ENCODE measurements at places on chromosomes 13 and 19.

DNA sequence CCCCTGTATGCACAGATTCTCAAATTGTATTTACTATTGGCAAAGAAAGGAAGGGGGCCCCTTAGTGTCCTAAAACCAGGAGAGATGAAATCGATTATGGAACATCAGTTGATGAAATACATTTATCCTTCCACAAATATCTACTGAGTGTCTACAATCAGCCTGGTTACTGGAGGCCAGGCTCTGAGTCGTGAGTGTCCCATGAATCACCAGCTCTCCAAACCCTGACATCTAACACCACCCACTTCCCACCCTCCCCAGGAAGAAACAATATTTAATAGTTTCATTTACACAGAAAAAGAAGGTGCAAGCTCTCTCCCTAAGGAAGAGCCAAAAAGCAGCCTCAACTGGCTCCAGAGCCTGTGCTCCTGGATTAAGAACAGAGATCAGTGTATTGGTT lies 25.2 kb downstream of the KCTD15 start:
- no peak for DNase-seq

- DNase-seq = no peak
These were observed 251.4 kb downstream of the RGCC start for GRCh38 chr13:41708713-41709112.

- no peak for DNase-seq
These were observed 314.8 kb upstream of the MAB21L1 start for GRCh38 chr13:35791184-35791851.

- no peak for DNase-seq
These were observed 234.2 kb downstream of the ZNF536 start for GRCh38 chr19:30606114-30607050.

DNA sequence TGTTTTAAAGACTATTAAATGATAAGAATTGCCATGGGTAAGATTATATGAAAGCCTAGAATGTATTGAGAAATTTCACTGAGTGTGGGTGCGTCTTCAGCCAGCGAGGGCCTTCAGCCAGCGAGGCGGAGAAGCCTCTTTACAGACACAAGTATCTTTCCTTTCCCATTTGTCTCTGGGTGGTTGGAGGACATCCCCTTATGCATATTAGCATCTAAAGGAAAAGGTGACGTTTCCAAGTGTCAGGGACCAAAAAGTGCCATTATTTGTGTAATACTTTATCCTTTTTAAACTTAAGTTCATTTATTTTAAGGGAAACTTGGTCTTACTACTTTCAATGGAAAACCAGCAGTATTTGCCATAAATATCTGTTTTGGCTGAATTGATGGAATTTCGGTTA lies 22.2 kb downstream of the SMARCA4 start:
- no peak for DNase-seq
